NCI-H1105 treated with DMSO at 0.1 percent for 48 hours (cell line): ENCODE measurements at places on chromosomes 16 and 17.
A peak's percentile ranks its signal among the peaks of the same experiment; 100 is the strongest.

DNA sequence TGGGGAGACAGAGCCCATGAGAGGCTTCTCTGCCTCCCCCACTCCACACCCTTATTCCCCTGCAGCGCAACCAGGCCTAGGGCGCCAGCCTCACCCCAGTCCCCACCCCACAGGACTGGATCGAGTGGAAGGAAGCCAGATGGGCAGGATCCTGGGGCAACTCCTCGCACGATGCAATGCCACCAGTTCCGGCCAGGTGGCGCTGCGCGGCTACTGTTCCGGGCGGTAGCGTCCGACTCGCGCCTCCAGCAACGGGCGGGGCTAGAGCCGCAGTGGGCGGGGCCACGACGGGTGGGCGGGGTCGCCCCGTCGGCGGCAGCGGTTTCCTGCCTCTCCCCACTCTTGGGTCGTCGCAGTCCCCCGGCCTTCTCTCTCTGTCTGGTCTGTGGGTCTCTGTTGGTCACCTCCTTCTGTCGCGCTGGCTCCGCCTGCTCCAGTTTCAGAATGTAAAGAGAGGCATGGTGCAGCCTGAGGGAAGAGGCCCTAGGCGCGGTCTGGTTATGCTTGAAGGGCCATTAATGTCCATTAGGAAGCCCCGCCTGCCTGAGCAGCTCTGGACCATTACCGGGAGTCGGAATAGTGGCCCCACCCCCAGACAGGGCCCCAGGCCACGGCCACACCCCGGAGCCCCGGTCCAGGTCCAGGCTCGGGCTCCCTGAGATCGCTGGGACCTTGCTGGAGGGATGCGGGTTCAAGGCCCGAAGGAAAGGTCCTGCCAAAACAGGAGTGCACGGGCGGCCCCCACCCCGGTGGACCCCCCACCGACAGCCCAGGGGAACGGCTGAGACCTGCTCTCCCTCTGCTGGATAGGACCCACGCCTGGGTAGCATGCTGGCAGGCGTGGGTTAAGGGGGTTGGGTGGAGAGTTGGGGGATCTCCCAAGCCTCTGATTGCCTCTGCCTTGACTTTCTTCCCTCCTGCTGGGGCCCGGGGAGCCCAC is 3.3 kb upstream of the NHERF2 start:
- peak; percentile 62 for DNase-seq

DNA sequence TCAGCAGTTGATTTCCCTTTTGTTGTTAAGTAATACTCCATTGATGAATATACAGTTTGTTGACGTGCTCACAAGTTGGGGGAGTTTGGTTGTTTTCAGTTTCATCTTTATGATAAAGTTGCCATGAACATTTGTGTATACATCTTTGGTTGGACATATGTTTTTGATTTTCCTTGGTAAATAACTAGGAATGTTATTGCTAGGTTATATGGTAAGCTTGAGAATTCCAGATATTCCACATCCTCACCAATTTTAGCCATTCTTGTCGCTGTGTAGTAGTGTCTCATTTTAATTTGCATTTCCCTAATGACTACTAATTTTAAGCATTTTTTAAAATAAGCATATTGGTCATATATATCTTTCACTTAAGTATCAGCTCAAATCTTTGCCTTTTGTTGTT is 55.0 kb upstream of the RASL10B start:
- DNase-seq, result no peak

DNA sequence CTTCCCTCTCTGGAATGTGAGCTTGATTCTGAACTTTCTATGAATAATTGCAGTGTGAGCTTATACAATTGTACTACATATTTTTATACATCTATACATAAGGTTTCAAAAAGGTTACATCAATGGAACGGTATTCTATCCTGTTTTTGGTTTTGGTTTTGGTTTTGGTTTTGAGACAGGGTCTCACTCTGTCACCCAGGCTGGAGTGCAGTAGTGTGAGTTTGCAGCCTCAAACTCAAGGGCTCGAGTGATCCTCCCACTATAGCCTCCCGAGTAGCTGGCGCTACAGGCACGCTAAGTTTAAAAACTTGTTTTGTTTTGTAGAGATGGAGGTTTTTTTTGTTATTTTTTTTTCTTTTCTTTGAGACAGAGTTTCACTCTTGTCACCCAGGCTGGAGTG is 1.1 kb downstream of the CTRB1 start:
- no peak for DNase-seq

DNA sequence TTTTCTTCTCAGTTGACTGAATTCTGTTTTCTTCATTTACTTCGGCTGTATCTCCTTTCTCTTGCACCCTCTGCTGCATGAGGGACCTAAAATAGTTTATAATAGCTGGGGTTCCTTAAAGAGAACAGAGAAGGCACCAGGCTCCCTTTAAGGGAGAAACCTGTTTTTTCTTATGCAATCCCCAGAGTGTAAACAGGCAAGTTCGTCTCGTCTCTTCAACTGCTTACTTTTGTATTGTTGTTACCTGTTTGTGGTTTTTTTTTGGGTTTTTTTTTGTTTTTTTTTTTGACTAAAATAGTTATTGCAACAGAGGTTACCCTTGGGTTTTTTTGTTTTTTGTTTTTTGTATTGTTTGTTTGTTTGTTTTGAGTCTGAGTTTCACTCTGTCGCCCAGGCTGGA is 3.7 kb upstream of the LDHD start:
- no peak for DNase-seq
